HuH-7 (cell line): ENCODE measurements at places on chromosomes 2 and 18.

DNA sequence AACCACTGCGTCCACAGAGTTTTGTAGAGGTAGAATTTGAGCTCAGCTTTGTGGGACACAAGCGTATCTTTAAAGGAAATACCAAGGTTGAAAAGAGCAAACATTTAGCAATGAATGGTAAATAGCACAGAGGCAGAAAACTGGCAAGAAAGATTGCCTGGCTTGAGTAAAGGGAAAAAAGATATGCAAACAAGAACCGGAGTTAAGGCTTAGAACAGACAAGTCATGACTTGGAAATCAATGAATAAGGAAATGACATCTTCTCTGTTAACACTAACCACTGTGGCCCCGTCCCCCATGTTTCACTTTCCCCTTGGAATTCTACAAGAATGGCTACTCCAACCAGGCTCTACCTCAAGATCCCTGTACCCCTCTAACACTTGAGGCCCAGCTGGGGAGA, 3.8 kb downstream of the STAM2 start:
- no peak for DNase-seq

DNA sequence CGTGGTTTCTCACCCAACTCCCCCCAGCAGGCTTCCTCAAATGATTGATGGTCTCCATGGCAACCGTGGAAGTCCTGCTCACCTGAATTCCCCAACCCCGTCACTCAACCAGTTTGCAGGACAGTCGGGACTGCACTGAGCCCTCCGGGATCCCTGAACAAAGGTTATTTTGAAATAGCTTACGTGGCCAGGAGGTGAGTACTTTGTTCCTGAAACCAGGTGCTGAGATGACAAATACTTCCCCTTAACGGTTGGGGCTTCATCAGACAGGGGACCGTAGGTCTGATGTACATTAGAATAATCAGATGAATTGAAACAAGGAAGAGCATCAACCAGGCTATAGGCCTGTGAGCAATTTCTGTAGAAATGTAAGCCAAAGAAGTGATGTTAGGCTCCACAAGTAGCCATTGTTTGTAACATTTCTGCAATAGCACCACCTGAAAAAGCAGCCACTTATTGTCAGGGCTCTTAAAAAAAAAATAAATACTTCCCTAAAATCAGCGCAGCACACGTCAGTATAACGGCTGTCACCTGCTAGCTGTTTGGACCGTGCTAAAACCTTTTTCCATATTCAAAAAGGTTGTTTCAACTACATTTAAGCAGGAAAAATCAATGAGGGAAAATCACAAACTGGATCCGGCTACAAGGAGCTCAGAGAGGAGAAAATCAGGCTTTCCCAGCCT, 206.4 kb upstream of the ID2 start:
- DNase-seq, result peak; percentile 37

DNA sequence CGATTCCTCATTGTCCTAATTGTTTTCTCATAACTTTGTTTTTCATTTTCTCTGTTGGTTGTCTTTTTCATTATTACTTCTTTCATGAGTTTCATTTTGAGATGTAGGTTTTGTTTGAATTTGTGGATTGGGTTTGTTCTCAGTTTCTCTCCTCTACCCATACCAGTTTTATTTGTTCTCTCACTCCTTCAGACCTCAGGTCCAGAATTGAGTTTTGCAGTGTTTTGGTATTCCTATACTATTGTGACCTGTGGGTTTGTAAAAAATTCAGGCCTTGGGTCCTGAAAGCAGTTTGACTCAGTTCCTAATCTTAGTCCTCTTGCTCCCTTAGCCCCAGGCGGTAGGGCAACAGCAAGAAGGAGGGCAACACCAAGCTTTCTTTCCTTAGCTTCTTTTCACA, 28.3 kb upstream of the UBE2E3 start:
- DNase-seq, result no peak

DNA sequence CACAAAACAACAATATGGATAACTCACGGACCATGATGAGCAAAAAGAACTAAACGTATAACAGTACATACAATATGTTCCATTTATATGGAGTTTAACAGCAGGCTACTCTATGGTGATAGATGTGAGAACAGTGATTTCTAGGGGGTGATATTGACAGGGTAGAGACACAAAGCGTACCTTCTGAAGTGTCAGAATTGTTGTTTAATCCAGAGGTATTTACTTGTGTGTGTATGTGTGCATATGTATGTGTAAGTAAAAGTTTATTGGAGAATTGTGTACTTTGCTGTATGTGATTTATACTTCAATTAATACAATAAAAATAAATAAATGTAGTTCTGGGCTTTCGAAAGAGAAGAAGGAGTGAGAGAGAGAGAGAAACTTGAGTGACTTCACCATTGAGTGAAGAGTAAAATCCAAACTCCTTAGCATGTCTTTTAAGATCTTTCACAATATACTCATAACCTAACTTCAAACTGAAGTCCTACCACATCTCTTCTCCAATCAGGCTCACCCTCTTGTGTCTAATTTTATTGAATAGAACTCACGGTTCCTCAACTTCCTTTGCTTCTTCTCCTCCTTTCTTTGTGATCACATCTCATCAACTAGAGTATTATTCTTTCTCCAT, 126.0 kb upstream of the KLF7 start:
- no peak for DNase-seq

DNA sequence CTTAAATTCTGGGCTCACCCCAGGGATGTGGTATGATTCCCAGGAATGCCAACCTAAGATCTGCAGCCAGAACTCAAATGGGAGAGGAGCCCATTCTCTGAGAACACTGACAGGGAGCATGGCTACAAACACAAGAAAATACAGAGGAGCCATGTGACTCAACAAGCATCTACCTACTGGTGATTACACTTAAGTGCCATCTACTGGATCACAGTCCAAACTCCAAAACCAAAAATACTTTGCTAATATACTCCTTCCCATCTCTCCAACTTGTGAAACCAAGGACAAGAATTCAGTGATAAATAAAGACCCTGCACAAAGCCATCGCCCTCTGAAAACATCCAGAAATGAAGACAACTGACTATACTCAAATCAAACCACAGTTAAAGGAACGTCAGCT, 116.9 kb downstream of the NR4A2 start:
- DNase-seq, result no peak

DNA sequence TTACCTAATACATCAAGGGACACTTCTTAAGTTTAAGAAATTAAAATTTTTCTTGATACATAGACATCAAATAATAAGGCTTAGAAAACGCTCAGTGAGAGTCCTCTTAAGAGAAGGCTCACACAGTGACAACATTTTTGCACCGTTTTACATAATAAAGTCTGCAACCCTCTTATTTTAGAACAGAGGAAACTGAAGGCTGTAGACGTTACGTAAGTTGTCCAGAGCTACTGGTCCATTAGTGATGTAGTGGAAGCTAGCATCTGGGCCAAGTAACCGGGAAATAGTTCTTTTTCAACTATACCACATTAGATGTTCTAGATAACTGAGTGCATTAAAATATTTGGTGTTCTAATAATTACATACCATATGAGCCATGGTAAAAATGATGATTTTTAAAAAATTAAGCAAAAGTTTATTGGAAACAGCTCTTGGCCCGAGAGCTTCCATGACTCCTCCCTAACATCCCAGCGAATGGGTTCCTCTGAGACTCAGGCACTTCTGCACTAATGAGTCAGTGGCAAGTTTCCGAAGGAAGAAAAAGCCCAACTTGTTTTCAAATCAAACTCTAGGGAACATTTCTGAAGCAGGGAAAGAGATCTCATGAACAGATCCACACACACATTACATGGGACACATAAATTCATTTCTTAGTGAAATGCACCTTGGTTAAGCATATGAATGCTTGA, 232.6 kb upstream of the PXDN start:
- DNase-seq, result no peak

GRCh38 chr2:129877795-129878775, 101.4 kb upstream of the RAB6C start:
- DNase-seq, result no peak

GRCh38 chr2:113818382-113818951, 62.0 kb upstream of the SLC35F5 start:
- peak; percentile 26 for DNase-seq

DNA sequence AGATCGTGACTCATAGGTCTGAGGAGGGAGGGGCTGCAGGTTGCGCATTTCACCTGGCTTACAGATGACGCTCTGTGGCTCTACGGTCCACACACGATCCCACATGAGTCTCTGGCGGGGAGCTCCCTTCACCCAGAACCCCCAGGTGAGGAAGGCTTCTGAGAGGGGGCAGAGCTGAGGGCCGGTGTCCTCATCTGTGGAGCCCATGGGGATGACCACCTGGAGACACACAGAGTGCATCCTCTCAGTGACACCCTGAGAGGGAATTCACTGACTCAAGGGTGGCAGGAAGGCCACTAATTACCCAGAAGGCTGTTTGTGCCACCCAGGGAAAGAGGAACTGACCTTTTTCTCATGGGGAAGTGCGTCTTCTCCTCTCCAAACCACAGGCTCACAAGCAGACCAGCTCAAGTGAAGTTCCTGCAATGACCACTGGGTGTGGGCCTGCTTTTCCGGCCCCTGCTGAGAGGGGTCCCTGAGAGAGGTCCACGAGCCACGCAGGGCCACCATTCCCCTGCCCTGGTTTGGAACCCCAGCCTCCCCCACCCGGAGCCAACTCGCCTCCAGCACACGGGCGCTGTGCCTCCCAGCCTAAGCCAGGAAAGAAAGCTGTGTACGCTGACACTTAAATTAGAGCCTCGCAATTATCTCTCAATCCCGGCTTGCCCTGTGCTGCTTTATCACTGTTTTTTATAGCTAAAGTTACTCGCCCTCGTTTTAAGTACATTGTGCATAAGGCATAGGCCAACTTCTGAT, 114.1 kb downstream of the BCL11A start:
- DNase-seq, result peak; percentile 73

- DNase-seq, result no peak
Measured at GRCh38 chr2:23065936-23066335, 319.0 kb upstream of the KLHL29 start.

DNA sequence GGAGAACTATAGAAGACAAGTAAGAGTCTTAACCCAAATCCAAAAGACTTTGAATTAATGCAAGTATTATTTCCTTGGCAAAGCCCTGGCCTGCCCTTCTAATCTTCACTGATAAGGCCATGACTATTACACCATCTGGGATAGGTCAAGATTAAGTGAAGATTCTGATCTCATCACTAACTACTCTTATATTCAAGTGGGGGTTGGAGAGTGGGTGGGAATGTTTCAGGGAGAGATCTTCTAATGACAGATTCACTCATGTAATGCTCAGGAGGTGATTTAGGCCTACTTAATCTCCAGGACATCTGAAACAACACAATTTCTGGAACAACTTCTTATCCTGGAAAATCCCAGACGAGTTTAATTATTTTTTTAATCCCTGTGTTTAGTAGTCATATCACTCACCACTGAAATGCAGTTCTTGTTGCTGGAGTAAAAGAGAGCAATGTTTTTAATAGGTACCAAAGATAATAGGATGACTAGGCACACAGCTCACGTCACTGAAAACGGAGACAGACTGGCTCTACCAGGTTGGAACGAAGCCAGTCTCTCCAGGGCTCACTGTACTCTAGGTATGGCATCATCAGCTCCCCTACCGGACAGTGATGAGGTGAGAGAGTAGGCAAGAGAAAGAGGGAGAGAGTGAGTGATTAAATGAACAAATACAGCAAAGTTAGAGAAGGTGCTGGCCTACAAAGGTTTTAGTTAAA, 133.1 kb downstream of the NCKAP5 start:
- DNase-seq, result no peak

- no peak for DNase-seq
Measured at GRCh38 chr2:52821631-52822030, 946.0 kb upstream of the CHAC2 start.

DNA sequence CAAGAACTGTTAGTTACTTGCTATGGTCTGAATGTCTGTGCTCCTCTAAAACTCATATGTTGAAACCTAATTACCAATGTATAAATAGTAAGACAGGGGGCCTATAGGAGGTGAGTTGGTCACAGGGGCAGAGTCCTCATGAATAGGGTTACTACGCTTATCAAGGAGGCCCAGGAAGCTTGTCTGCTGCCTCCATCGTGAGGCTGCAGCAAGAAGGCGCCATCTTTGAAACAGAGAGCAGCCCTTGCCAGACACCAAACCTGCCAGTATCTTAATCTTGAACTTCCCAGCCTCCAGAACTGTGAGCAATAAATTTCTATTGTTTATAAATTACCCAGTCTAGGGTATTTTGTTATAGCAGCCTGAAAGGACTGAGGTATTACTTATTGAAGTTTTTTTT, 79.1 kb downstream of the TGIF1 start:
- no peak for DNase-seq

DNA sequence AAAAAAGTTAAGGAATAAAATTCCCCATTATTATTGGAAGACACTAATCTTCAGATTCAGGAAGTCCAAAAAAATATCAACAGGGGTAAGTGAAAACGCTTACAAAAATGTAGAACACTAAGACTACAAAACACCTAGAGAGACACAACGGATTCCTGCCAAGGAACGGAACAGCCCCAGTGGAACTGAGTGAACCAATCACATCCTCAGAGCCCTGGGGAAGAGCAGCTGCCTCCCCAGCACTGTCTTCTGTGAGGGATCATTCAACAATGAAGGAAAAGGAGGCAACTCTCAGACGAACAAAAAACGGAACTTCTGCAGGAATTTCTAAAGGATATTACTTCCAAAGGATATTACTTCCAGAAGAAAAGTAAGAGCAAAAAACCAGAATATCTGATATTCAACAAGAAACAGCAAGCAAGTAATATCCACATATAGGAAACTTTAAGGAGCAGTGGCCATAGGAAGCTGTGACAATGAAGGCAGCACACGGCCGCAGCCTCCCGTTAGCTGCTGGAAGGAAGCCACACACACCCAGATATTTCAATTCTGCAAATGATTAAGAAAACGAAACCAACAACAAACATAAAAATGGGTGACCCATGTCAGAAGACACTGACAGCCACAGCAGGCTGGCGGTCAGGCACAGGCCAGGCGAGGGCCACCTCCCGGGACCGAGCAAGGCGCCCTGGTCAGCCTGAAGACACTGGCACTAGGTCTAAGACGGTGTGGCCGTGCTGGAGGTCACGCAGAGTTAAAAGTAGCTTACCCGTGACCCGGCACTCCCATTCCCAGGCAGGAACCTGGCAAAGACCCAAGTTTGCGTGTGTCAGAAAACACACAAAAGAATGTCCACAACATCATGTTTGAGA, 81.8 kb downstream of the HDAC4 start:
- no peak for DNase-seq

- no peak for DNase-seq
Measured at GRCh38 chr2:63818271-63818670, 23.4 kb upstream of the UGP2 start.

DNA sequence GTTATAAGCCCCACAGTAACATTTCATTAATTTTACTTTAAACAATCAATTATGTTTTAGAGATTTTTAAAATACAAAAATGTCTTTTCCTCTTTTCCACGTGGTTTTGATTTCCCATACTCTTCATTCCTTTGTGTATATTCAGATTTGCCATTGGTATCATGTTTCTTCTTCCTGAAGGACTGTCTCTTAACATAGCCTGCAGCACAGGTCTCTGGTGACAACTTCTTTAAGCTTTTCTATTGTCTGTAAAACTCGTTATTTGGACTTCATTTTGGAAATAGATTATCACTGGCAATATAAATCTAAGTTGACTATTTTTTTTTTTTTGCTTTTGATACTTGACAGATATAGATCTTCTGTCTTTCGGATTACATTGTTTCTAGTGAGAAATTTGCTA, 115.2 kb upstream of the KLHL29 start:
- DNase-seq, result no peak
